ENCODE measurements at places on chromosomes 13 and 19.

DNA sequence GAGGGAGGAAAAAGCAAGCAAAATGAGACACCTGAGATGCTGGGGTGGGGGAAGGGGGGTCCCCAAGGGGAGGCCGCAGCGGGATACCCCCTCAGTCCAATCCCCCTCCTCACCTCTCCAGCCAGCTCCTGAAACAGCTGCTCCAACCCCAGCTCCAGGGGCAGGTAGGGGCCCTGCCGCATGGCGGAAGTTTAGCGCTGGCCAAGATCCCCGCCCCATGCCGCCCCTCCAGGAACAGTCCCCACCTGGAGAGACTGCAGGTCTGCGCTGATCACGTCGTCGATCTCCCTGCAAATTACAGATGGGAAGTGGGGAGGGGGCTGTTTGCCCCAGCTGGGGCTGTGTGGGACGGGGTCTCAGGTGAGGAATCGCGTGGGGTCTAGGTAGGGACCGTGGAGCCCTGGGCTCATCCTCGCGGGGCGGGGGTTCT, 9.0 kb downstream of the CAPN12 start:
- no peak for DNase-seq

- DNase-seq: no peak
Observed at GRCh38 chr19:41997121-41997850, 3.3 kb upstream of the ATP1A3 start.

GRCh38 chr13:96809366-96810096, 184.7 kb downstream of the OXGR1 start:
- no peak for DNase-seq

DNA sequence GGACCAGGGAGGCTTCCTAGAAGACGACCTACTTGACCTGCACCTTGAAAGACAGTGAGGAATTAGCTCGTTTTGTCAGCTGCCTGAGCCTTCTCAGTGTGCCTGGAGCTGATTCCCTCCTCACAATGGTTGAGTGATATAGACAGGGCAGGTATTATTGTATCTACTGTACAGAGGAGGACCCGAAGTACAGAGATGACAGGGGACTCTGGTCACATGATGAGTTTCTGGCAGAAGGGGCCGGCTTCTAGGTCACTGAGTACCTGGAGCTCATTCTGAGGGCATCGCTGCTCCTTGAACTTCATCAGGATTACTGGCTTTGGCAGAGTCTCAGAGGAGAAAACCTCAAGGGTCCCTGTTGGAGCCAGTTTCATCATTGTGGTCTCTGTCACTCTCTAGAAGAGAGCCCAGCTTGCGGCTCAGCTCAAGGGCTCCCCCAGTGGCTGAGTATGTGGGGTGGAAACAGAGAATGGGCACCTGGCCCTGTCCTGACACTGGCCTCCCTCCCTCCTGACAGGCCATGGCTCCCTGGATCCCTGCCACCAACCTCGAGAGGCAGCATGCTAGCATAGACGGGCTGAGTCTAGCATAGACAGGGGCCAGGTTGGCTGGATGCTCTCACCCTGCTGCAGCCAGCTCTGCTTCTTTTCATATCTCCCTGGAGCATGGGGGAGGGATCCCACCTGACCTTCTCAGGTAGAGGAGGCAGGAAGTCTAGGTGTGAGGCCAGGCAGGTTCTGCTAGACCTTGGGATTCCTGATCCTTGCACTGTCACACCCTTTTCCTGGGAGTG, 38.7 kb downstream of the NFIX start:
- no peak for DNase-seq
